GM23248 (cell line): ENCODE measurements at places on chromosomes 16 and 17.
A peak's percentile ranks its signal among the peaks of the same experiment; 100 is the strongest.

DNA sequence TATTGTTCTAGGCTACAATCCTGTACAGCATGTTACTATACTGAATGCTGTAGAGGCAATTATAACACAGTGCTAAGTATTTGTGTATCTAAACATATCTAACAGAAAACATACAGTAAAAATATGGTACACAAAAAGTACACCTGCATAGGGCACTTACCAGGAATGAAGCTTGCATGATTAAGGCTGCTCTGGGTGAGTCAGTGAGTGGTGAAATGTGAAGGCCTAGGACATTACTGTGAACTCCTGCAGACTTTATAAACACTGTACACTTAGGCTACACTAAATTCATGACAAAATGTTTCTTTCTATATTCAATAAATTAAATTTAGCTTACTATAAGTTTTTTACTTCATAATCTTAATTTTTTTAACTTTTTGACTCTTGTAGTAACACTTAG is 37.1 kb downstream of the AMFR start:
- DNase-seq, result peak; percentile 76
- H3K4me3 ChIP-seq, result no peak overlapping the region
- H3K27ac ChIP-seq, result peak overlapping the region; percentile 64; the same call in 1 of the 2 replicates
- peaks cover 12% of the 10 kb centered on the region; the same call in 1 of the 2 replicates for H3K36me3 ChIP-seq
- peaks cover 41% of the 10 kb centered on the region for H3K4me1 ChIP-seq
- no peaks in the 10 kb centered on the region for H3K27me3 ChIP-seq

GRCh38 chr17:83189044-83190003 is 109.9 kb downstream of the METRNL start:
- H3K4me1 ChIP-seq, result peaks cover 36% of the 10 kb centered on the region
- peak overlapping the region; percentile 88 for H3K27ac ChIP-seq
- H3K27me3 ChIP-seq, result no peaks in the 10 kb centered on the region
- no peaks in the 10 kb centered on the region for H3K36me3 ChIP-seq
- H3K4me3 ChIP-seq, result no peak overlapping the region
- peak; percentile 87 for DNase-seq

GRCh38 chr17:57597531-57598453 is 147.3 kb downstream of the CCDC182 start:
- peaks cover 5% of the 10 kb centered on the region; the same call in 1 of the 2 replicates for H3K4me1 ChIP-seq
- peak; percentile 84 for DNase-seq
- H3K27ac ChIP-seq, result no peak overlapping the region
- H3K36me3 ChIP-seq, result no peaks in the 10 kb centered on the region

- H3K27ac ChIP-seq, result no peak overlapping the region
- no peak for DNase-seq
- H3K36me3 ChIP-seq, result no peaks in the 10 kb centered on the region
These were observed 39.0 kb downstream of the NEUROD2 start for GRCh38 chr17:39568702-39569101.

- DNase-seq, result peak; percentile 38
- H3K27ac ChIP-seq, result peak overlapping the region; percentile 50
- no peaks in the 10 kb centered on the region for H3K27me3 ChIP-seq
- no peak overlapping the region for H3K4me3 ChIP-seq
- H3K4me1 ChIP-seq, result peaks cover 16% of the 10 kb centered on the region
- peaks cover 26% of the 10 kb centered on the region; the same call in 1 of the 2 replicates for H3K36me3 ChIP-seq
These were observed 105.5 kb downstream of the SPAG9 start for GRCh38 chr17:51015145-51015558.

GRCh38 chr16:88921591-88921990 is 55.1 kb upstream of the PABPN1L start:
- H3K4me3 ChIP-seq, result no peak overlapping the region
- no peak overlapping the region for H3K27ac ChIP-seq
- no peak for DNase-seq
- peaks cover 16% of the 10 kb centered on the region for H3K4me1 ChIP-seq

DNA sequence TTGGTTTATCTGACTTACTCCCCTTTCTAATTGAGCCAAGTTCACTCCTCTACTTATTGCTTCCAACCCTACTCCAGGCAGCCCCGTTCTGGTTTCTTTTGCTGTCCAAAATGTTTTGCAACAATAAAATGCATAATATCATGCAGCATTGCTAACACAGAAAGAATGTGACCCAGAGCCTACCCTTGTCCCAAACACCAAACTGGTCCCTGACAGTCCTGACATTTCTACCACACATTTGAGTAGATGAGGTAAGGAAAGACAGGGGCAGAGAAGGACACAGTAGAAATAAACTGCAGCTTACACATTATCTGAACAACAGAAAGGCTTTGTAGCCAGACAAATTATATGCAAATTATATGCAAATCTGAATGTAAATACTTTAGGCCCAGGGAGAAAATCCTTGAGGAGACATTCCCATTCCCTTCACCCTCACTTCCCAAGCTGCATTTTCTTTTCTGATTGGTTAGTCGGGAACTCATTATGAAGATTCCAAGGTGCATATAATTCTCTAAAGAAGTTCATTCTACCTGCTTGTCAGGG is 31.6 kb downstream of the SOX9 start:
- no peaks in the 10 kb centered on the region for H3K27me3 ChIP-seq
- no peaks in the 10 kb centered on the region for H3K36me3 ChIP-seq
- DNase-seq, result peak; percentile 62
- no peak overlapping the region for H3K4me3 ChIP-seq

- no peaks in the 10 kb centered on the region for H3K36me3 ChIP-seq
- peak overlapping the region; percentile 69 for H3K27ac ChIP-seq
- H3K4me1 ChIP-seq, result peaks cover 38% of the 10 kb centered on the region
- H3K27me3 ChIP-seq, result no peaks in the 10 kb centered on the region
These were observed 329 bp downstream of the SMARCD2 start for GRCh38 chr17:63842173-63842539.

DNA sequence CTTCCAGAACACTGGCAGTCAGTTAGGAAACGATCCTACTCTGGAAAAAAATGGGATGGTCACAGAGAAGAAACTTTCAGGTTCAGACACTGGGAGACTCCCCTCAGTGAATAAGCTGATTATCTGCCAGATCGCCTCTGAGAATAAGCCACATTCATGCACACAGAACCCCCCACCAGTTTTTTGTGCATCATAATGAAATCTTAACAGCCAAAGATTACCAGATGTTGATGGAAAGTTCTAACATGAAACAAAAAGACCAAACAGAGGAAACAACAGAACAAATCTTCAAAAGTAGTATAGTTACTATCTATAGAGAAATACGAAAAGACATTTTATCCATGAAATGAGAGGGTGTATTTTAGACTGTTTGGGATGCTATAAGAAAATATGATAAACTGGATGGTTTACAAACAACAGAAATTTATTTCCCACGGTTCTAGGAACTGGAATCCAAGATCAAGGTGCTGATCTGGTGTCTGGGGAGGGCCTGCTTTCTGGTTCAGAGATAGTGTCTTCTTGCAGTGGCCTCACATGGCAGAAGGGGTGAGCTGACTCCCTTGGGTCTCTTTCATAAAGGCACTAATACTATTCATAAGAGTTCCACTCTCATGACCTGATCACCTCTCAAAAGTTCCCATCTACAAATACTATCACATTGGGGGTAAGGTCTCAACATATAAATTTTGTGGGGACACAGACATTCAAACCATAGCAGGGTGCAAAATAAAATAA is 8.0 kb upstream of the AMZ2 start:
- no peaks in the 10 kb centered on the region for H3K36me3 ChIP-seq
- H3K4me3 ChIP-seq, result no peak overlapping the region
- H3K27ac ChIP-seq, result no peak overlapping the region
- H3K27me3 ChIP-seq, result no peaks in the 10 kb centered on the region
- H3K4me1 ChIP-seq, result peaks cover 5% of the 10 kb centered on the region; the same call in 1 of the 2 replicates
- no peak for DNase-seq

DNA sequence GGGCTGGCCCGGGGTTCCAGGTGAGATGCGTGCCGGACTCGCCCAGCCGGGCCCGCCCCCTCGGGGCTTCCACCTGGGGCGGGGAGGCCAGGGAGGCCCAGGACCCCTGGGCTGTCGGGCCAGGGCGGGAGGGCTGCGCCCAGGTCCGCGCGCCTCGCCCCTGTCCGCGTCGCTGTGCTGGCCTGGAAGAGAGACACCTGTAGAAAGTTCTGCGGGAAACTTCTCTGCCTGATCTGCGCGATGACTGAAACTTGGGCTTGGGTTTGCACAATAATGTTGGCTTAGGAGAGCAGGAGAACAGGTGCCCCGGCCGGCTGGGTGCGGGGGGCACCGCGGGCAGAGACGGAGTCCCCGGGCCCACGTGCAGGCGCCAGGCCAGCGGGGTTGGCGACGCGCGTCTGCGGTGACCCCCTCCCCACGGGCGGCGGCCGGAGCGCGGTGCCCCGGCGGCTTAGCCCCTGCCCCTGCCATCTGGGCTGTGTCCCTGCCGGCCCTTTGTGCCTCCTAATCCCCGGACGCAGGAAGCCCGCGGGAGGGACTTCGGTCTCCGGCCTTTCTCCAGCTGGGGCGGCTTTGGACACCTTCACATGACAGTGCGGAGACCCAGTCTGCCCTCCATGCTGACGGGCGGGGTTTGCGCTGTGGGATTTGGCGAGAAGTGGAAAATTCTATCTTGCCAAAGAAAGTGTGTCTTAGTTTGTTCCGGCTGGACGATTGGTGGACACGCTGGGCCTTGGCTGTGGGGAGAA is 483 bp downstream of the LLGL2 start:
- H3K4me3 ChIP-seq, result peak overlapping the region; percentile 60
- peaks cover 19% of the 10 kb centered on the region; the same call in 1 of the 2 replicates for H3K27me3 ChIP-seq
- DNase-seq, result no peak
- no peaks in the 10 kb centered on the region for H3K4me1 ChIP-seq

GRCh38 chr16:56610017-56610608 is 1.7 kb downstream of the MT2A start:
- peaks cover 76% of the 10 kb centered on the region for H3K4me1 ChIP-seq
- H3K36me3 ChIP-seq, result no peaks in the 10 kb centered on the region

GRCh38 chr17:77341069-77341541 is 200.3 kb downstream of the SEC14L1 start:
- DNase-seq, result no peak
- no peak overlapping the region for H3K27ac ChIP-seq
- no peak overlapping the region for H3K4me3 ChIP-seq
- peaks cover 8% of the 10 kb centered on the region for H3K4me1 ChIP-seq
- H3K27me3 ChIP-seq, result no peaks in the 10 kb centered on the region
- peaks cover 4% of the 10 kb centered on the region; the same call in 1 of the 2 replicates for H3K36me3 ChIP-seq

- DNase-seq, result no peak
- no peaks in the 10 kb centered on the region for H3K27me3 ChIP-seq
- peaks cover 27% of the 10 kb centered on the region for H3K4me1 ChIP-seq
- peak overlapping the region; percentile 99 for H3K27ac ChIP-seq
These were observed 2.7 kb downstream of the MNT start for GRCh38 chr17:2398182-2398581.

- H3K4me1 ChIP-seq, result peaks cover 11% of the 10 kb centered on the region
- H3K36me3 ChIP-seq, result no peaks in the 10 kb centered on the region
- no peak for DNase-seq
- no peak overlapping the region for H3K4me3 ChIP-seq
- no peak overlapping the region for H3K27ac ChIP-seq
These were observed 23.9 kb upstream of the LRRC75A start for GRCh38 chr17:16515933-16516332.

DNA sequence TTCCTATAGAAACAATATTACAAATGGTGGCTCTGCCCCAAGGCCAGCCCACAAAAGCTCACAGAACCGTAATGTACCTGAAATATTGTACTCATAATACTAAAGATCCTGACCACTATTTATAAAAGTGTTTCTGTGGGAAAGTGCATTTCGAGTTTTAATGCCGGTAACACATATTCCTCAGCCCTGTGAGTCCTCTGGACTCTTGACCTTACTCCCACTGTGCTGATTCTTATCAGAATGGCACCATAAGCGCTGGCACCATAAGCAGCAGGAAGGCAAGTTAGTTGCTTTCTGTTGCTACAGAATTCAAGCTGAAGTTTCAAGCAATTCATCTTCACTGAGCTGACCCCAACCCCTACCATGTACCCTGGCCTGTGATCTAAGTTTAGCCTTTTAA is 36.4 kb upstream of the MED13 start:
- no peaks in the 10 kb centered on the region for H3K36me3 ChIP-seq
- DNase-seq, result no peak
- H3K27ac ChIP-seq, result no peak overlapping the region

DNA sequence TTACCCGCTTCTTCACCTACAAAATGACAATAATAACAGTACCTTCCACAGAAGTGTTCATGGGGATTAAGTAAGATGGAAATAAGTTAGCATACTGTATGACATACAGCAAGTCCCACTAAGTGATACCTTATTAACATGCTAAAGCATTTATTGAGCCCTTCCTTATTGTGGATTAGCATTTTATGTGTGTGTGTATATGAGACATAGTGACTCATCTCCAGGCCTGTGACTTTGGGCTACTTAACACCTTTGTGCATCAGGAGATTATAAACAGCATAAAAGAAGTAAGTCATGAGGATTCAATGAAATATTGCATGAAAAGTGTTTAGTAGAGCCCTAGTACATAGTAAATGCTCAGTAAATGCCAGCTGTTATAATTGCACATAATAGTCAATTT is 52.9 kb downstream of the CA10 start:
- no peak overlapping the region for H3K4me3 ChIP-seq
- no peaks in the 10 kb centered on the region for H3K27me3 ChIP-seq
- DNase-seq, result peak; percentile 0
- no peak overlapping the region for H3K27ac ChIP-seq
- H3K36me3 ChIP-seq, result no peaks in the 10 kb centered on the region

- no peak overlapping the region for H3K27ac ChIP-seq
- no peak overlapping the region for H3K4me3 ChIP-seq
- no peaks in the 10 kb centered on the region for H3K36me3 ChIP-seq
- peaks cover 61% of the 10 kb centered on the region for H3K27me3 ChIP-seq
- DNase-seq, result no peak
These were observed 56.7 kb downstream of the GRB7 start for GRCh38 chr17:39794249-39794970.

GRCh38 chr16:16149710-16150116 is 73.6 kb downstream of the ABCC6 start:
- H3K4me1 ChIP-seq, result no peaks in the 10 kb centered on the region
- no peak for DNase-seq
- no peaks in the 10 kb centered on the region for H3K27me3 ChIP-seq
- H3K36me3 ChIP-seq, result 0 out of 2 replicates have a peak, but pooled peaks cover 4% of the 10 kb centered on the region
- H3K4me3 ChIP-seq, result no peak overlapping the region
- H3K27ac ChIP-seq, result no peak overlapping the region
